Inflammatory macrophage treated with lipopolysaccharide for 4 hours (primary cell): ENCODE measurements at places on chromosomes 13 and 19.
A peak's percentile ranks its signal among the peaks of the same experiment; 100 is the strongest.

GRCh38 chr13:104253063-104253680, 1187.0 kb upstream of the SLC10A2 start:
- DNase-seq, result no peak

DNA sequence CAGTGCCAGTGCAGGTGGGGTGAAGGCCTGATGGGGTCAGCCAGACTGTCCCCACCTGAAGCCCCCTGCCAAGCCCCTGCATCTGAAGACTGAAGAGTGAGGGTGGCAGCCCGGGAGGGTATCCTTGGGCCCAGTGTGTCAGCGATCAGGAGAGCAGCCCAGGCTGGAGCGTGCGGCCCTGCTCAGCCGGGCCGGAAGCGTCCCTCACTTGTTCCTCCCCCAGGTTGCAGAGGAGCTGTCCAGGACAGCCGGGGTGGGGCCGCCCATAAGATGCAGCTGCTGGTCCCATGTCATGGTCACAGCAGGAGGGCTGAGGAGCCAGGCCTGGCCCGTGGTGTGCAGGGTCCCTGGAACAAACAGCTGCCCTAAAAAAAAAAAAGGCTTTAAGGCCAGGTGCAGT, 55.4 kb downstream of the KDM4B start:
- DNase-seq, result no peak

DNA sequence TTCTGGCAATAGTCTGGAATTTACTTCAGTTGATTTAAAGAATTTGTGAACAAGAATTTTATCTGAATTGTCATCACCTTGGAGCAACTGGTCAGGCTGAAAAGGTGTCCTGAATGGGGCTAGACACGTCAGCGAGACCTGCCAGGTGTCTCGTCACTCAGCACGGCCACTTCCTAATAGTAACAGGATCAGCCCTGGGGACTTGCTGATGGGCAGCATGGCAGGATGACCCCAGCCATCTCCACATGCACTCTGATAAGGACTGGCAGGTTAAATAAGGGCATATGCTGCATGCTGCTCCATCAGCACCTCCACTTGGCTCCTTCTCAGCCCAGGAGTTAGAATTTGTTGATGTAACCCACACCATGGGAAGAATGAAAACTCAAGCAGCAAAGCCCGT, 224.2 kb downstream of the FOXO1 start:
- DNase-seq, result no peak

DNA sequence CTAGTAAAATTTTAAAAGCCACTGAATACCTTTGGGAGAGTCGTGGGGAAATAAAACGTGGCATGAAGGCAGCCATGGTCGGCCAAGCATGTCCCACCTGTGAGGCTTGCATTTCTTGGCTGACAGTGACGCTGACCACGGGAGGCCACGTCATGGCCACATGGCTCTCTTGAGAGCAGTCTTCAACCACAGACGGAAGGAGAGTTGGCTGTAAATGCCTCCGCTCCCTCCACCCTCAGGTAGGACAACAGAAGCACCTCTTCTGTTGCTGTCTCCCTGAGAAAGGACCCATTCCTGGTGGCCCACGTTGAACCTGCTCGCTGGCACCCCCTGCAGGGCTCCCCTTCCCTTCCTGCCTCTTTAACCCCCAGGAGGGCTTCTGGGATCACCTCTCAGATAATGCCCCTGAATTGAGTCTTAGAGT, 10.6 kb upstream of the LRRC25 start:
- peak; percentile 52 for DNase-seq

DNA sequence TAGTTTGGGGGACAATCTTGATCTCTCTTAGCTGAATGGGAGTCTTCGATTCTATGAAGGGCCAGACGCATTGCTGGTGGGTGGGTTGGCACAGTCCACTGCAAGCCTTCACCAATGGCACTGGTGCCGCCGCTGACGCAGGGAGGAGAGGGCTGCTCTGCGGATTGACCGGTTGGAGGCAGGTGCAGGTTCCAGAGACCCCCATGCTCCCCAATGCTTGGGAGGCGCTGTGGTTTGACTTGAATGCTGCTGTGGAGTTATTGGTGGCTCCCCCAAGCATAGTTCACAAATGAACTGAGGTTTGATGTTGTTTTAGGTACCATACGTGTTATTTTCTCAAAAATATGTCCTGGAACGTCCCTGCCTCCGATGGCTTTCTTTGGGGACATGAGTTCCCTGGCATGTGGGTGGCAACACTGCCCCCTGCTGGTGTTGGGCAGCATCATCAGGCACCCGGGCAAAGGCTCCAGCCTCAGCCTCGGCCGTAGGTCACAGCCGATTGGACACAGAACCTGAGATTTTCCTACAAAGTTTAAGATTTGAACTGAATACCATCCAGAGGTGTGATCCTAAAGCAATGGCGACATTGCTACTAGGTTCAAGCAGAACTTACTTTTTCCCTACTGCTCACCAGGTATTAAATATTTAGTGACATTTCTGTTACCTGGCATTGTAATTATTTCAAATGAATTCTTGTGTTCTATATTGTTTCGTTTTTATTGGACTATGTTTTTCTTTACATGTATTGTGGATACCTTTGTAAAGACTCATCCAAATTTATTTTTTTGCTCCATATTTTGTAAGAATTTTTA, 95.5 kb downstream of the ANKRD10 start:
- peak; percentile 72 for DNase-seq

- no peak for DNase-seq
These were observed 775.5 kb upstream of the GPC6 start for GRCh38 chr13:92451060-92451459.

DNA sequence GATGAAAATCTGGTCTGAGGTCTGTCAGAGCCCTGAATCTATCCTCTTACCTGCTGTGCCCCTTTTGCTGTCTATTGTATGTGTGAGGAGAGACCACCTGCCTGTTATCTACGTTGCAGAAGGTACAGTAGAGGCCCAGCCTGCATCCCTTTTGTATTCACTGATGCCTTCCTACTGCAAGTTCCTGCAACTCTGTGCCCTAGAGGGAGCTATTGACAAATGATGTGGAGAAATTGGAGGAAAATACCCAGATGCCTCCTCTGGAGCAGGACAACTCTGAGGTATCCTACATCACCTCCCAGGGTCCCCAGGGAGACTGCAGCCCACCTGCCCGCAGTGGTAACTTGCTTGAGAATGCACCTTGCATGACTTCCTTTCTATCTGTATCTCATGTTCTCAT, 33.7 kb downstream of the SIAH3 start:
- no peak for DNase-seq

DNA sequence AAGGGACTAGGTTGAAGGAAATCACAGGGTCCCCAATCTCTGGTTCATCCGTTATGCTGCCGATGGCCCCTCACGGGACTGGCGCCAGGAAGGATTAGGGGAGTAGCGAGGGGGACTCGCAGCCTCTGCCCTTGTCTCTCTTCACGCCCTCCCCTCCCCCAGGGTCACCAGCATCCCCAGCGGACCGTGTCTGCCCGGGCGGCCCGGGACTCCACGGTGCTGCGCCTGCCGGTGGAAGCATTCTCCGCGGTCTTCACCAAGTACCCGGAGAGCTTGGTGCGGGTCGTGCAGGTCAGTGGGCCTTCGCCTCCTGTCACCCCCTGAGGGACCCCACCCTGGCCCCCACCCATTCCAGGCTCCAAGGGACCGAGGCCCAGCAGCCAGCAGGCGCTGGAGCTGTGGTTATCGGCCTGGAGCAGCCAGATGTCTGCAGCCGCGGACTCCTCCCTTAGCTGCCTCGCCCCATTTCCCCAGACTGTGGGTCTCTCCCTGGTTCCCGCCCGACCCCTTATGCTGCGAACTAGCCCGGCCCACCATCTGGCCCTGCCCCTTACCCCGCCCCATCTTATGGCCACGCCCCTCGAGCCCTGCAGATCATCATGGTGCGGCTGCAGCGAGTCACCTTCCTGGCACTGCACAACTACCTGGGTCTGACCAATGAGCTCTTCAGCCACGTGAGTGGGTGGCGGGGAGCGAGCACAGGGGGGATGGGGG, 5.4 kb downstream of the PNPLA6 start:
- DNase-seq, result no peak

GRCh38 chr13:41085961-41086585, 24.8 kb downstream of the WBP4 start:
- DNase-seq, result no peak

GRCh38 chr13:111020546-111020945, 94.6 kb upstream of the ARHGEF7 start:
- DNase-seq, result no peak

- no peak for DNase-seq
These were observed 543.1 kb upstream of the SLITRK5 start for GRCh38 chr13:87128036-87128435.

DNA sequence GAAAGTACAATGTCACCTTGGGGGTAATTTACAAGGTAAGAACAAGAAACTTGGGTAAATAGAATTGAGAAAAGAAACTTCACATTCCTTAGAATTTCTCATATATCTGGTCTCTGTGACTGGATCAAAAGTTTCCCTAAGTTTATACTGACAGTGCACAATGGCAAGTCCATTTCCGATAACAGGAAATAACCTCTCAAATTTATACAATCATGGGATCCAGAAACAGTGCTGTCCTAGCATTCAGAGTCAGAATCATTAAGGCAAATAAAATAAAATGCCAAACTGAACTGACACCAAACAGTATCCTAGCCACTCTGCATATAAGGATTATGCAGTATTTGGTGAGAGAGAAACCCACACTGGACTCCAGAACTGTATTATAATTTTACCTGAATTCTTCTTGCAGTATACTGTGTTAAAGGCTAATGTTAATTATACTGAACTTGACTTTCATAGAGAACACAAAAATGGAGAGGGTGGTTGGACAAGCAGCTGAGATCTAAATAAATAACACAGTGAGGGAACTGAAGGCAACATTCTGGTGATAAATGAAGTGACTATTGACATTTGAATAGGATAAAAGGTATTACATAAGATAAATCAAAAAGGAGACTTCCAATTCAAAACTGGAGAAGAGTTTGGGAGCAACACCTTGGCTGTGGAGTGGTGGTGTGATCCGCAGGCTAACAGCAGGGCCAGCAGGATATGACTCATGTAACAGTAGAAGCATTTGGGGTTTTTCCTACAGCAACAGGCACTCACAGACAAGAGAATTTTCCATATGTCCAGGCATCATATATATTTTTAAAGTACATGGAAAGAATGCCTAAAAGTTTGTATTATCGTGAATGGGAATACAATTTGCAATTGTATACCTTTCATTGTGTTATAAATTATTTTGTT, 932.5 kb upstream of the MIR17HG start:
- no peak for DNase-seq

DNA sequence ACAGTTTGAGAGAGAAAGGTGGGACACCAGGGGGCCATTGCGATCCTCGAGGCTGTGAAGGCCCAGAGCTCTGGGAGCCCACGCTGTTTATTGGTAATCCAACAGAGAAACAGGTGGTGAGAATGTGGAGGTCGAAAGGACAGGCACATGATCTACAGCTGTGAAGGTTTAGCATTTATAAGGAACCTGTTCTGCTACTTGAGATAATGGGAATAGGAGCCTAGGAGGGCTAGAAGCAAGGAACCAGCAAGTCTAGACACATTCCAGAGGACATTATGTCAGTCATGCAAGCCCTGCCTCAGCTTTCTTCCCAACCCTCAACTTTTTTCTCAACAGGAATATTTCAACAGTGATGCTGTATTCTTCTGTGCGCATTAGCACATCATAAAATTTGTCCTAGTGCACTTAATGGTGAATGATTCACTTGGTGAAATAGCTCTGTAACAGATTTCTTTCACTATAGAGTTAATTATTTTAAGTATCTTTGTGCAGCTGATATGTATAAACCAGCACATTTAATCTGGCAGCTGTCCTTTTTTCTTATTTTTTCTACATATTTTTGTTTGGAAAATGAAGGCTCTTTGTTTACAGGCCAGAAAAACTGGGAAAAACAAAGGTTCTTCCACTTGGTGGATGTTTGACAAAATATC, 25.4 kb downstream of the ZNF90 start:
- DNase-seq, result no peak

DNA sequence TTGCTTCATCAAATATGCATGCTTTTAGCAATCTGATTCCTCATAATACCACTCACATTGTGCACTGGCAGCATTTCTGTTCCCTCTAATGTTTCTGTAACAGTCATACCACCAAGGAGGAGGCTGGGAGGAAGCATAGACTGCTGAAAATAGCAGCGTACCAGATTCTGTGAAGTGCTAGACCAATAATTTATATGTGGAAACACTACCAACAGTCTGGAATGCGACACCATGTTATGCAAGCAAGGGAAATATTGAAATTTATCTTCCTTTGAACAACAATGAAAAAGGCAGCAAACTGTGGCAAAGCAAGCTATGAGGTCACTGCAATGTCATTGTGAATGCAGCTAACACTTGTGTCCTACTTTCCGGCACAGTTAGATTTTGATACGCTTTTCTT, 1388.0 kb downstream of the EFNB2 start:
- no peak for DNase-seq

DNA sequence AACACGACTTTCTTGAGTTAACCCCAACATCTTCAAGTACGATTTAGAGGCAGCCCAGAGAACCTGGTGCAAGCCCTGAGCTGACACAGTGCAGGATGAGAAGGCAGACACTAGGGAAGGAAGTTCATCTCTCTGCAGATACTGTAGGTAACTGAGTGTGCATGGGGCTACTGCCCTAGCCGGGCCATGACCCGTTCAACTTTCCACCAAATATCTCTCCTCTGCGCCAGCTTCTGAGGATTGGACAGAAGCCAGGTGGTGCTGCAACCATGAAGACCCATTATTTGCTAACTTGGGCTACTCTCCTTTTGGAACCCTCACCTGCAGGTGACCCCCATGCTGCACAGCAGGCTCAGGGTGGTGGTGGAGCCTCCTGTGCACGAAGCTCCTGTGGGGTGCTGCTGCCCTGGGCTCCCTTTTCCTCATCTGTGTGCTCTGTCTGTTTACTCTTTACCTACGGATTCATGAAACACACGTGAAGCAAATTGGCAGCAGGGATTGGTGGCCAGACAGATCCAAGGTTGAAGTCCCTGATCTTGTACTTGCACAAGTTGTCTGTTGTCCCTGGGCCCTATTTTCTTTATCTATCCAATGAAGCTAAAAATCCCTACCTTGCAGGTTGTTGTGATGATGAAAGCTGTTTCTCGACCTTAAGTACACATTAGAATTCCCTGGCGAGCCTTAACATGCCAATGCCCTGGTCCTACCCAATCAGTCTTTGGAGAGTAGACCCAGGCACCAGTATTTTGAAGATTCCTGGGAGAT, 227.8 kb downstream of the LACC1 start:
- no peak for DNase-seq

- DNase-seq, result no peak
These were observed 423.3 kb downstream of the EFNB2 start for GRCh38 chr13:106112191-106112590.

DNA sequence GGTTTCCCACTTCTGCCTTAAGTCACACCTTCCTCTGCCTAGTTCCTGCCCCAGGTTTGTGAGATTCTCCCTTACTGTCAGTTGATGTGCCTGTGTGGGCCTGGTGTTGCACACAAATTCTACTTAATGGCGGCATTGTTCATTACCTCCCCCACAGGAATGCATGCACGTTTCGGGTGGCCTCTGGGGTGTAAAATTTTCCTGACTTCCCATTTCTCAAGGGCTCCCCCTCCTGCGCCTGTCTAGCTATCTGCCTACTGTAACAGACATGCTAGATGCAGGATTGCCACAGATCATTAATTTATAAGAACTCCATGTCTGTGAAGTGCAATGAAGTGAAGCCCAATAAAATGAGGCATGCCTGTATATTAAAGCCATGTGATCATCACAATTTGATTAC, 1466.3 kb downstream of the PCDH9 start:
- DNase-seq, result no peak
